ENCODE measurements at places on chromosomes 4 and X.

DNA sequence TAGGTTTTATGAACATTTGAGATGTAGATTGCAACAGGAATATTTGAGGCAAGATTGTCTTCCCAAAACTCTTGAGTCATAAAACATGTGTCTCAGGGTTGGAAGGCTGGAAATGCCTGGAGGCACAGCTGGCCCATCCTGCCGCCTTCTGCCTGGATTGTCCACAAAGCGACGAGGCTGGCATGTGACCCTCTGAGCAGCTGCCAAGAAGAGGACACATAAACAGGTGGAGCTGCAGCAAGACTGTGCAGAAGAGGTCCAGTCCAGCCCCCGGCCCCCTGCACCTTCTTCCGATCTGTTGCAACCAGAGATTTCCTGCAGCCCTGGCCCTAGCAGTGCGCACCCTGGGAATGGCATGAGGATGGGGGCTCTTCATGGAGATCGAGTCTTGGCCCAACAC lies 101.9 kb upstream of the BCOR start:
- no peak for DNase-seq

GRCh38 chr4:16916719-16917337 lies 18.4 kb upstream of the LDB2 start:
- DNase-seq, result peak; percentile 24

DNA sequence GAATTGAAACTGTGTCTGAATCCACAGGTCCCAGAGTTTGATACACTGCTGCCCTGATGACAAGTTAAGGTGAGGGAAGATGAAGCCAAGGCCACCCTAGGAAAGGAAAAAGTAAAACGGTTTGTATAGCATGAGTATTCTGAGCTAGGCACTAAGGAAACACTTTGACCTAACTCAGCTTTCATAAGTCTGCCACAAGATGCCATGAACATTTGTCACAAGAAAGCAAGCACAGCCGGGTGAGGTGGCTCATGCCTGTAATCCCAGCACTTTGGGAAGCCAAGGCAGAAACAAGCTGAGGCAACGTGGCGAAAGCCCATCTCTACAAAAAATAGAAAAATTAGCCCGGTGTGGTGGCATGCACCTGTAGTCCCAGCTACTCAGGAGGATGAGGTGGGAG lies 34.2 kb downstream of the ELOVL6 start:
- DNase-seq, result no peak

DNA sequence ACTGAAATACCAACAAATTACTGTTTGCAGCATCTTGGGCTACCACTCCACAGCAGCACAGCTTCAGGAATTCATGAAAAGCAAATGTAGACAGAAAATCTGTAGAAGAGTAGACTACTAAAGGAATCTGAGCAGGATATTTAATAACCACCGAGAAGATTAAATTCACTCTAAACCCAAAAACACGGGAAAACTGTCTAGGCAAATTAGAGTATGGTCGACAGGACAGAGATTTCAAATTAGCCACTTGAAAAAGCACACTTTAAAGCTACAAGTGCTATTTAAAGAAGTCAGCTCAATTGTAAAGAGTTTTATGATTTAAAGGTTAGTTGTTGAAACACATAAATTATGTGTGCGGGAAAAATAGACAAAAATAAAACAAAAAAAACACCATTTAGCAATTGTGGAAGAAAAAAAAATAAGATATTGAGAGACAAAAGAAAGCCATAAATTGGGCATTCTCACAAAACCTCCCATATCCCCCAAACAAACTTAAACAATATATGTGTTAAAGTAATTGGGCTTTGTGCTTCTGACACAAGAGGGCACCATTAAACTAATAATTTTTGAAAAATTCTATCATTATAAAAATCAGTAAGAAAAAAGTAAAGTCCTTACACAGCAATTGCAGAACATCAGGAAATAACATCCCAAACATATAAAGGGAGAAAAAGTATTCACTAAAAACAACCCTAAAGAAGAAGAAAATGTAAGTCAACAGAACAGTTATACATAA lies 880.8 kb downstream of the TECRL start:
- no peak for DNase-seq

All from T-helper 17 cell (primary cell).